DMS79 treated with DMSO at 0.1 percent for 48 hours (cell line): ENCODE measurements at places on chromosomes 3 and 15.

DNA sequence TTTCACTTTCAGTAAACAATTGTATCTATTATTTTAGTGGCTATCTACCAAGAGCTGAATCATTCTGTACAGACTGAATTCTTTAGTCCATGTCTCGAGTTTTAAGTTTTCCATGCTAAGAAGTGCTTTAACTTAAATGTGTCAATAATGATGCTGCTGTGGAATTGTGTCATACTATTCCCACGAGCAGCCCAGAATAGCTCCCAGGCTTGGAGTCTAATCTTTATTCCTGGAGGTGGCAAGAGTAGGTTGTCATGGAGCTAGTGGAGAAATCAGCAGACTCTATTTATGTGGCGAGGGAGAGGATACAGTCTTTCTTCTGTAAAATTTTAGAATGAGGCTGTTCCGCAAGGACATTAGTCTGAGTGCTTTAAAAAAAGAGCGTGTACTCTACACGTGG lies 207.2 kb downstream of the ROBO2 start:
- no peak for DNase-seq

DNA sequence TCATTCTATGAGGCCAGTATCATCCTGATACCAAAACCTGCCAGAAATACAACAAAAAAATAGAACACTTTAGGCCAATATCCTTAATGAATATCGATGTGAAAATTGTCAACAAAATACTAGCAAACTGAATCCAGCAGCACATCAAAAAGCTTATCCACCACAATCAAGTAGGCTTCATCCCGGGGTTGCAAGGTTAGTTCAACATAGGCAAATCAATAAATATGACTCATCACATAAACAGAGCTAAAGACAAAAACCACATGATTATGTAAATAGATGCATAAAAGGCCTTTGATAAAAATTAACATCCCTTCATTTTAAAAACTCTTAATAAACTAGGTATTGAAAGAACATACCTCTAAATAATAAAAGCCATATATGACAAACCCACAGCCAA lies 403.2 kb upstream of the AZI2 start:
- DNase-seq, result no peak

DNA sequence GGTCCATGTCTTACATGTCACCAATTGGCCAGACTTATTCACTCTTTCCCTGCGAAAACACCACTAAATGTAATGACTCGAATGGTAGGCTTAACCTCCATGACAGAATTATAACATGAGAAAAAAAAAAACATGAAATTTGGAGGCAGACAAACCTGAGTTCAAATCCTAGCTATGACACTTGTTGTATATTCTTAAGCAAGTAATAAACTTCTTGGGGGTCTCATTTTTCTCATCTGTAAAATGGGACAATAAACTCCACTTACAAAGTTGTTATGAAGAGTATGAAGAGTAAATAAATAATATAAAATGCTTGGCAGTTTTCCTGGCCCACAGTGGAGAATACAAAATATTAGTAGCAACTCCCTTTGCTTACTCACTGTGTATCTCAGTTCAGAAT lies 11.4 kb upstream of the EIF1B start:
- no peak for DNase-seq

DNA sequence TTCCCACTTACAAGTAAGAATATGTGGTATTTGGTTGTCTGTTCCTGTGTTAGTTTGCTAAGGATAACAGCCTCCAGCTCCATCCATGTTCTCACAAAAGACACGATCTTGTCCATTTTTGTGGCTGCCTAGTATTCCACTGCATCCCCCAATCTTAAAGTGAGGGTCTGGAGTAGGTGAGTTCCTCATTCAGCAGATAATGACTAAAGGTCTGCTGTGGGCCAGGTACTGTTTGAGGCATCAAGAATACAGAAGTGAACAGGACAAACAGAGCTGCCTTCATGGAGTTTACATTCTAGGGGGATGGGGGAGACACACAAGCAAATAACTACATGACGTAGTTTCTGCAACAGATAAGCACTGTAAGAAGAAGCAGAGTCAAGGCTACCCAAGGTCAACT lies 24.3 kb downstream of the MKRN2OS start:
- no peak for DNase-seq

GRCh38 chr3:159804726-159805410 lies 183.8 kb upstream of the IL12A start:
- DNase-seq, result peak; percentile 81

DNA sequence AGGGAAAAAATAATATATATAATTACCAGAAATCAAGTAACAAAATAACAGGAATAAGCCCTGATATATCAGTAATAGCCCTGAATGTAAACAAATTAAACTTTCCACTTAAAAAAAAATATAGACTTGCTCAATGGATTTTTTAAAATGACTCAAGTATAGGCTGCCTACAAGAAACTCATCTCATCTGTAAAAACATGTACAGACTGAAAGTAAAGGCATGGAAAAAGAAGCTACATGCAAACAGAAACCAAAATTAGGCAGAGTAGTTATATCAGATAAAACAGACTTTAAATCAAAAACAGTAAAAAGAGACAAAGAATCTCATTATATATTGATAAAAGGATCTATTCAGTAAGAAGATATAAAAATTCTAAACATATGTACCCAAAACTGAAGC lies 82.4 kb upstream of the STT3B start:
- no peak for DNase-seq

- DNase-seq, result no peak
Observed at GRCh38 chr3:42183991-42184632, 81.9 kb downstream of the CCK start.

DNA sequence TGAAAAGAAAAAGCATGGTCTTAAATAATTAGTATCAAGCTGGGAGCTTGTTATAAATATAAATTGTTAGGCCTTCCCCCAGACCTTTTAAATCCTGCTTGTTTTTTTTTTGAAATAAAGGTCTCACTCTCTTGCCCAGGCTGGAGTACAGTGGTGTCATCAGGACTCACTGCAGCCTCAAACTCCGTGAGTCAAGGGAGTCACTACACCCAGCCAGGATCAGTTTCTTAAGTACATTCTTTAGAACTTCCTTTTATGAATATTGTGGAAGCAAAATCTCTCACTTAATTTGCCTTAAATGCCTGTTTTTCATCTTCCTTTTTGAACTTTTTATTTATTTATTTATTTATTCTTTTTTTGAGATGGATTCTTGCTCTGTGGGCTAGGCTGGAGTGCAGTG lies 20.8 kb upstream of the DENND4A start:
- no peak for DNase-seq

- no peak for DNase-seq
Observed at GRCh38 chr3:172396400-172396799, 51.9 kb downstream of the GHSR start.

DNA sequence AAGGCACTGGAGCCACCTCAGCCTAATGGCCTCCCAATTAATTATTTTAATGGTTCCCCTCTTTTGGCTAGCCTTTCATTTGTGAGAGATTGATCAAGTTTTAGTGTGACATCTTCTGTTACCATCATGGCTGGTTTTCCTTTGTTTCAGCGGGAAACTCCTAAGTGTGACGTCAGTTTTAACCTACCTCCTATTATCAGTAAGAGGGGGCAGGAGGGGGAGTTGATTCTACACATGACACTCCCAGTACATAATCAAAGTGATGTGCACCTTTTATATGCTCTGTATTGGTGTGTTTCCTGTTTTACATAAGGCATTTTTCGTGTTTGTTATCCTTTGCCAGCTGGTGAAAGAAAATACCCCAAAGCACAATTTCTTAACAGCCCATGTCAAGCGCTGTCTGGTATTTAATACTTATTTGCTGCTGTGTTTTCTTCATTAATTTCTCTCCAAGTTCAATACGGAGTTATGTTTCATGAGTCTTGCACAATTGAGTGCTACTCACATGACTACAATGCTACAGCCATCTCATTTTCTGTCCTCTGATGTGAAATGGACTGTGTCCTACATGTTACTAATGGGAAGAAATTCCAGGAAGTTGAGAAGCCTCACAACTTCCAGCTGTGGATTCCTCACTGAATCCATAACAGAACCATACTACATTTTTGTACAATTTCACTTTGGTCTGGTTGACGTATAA lies 52.2 kb upstream of the POLR2M start:
- DNase-seq, result peak; percentile 44

DNA sequence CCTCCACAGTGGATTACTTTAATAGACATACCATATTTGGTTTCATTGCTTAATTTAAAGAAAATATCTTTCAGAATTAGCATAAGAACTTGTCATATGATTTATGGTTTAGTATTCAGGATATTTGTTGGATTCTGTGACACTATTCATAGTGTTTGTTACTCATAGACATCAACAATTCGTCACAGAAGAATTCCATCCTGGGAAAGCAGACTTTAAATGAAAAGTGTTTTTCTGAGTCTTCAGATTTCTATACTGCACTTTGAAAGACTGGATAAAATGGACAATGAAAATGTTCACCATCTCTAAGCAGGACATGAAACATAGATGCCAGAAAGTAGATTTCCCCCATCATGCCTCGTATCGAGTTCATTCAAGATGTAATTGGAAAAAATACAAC lies 435.6 kb upstream of the ONECUT1 start:
- DNase-seq, result no peak

- no peak for DNase-seq
Observed at GRCh38 chr3:180631317-180631716, 29.4 kb downstream of the TTC14 start.

DNA sequence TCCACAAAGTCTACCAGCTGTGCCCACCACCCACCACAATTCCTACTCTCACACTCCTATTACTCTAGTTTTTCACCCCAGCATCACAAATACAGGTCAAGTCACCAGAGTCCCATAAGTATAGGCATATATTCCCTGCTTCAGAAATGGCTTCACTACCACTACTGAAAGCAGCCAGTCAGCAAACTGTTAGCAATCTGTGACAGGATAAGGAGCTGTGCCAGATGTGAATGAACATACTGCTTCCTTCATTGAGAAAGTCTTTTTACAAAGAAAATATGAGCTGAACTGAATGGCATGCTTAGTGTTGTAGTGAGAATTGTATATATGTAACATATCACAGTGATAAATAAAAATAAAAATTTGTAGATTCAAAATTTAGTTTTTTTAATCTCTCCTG lies 76.8 kb downstream of the C3orf85 start:
- DNase-seq, result no peak

DNA sequence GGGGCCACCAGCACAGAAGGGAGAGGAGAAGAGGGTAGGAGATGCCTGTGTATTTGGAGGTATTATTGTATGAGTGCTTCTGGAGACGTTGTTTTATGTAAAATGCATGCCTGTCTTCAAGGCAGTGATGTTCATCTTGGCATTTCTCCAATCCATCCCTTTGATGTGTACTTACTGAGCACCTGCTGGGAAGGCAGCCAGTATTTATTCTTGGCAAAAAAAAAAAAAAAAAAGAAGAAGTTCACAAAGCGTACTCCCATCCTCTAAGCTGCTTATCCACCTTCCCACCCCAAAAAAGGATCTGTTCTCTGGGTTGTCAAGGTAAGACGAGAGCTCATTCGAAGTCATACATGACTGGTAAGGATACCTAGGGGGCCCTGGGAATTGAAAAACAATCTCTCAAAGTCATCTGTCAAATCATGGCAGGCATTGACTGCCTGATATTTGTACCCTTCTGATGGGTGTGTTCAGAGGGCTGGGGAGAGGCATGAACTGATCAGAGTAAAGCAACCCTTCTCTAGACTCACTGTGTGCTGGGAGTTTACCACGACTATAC lies 30.0 kb upstream of the SLC6A1 start:
- DNase-seq, result peak; percentile 81

- DNase-seq, result no peak
Observed at GRCh38 chr15:74643665-74644204, 28.1 kb downstream of the CLK3 start.

- DNase-seq, result no peak
Observed at GRCh38 chr3:169328471-169328870, 335.0 kb downstream of the MECOM start.

- peak; percentile 60 for DNase-seq
Observed at GRCh38 chr15:53072077-53072476, 281.9 kb upstream of the ONECUT1 start.

GRCh38 chr3:187265461-187265955 lies 26.0 kb downstream of the MASP1 start:
- no peak for DNase-seq

GRCh38 chr3:65658401-65658800 lies 380.3 kb downstream of the MAGI1 start:
- DNase-seq, result no peak

DNA sequence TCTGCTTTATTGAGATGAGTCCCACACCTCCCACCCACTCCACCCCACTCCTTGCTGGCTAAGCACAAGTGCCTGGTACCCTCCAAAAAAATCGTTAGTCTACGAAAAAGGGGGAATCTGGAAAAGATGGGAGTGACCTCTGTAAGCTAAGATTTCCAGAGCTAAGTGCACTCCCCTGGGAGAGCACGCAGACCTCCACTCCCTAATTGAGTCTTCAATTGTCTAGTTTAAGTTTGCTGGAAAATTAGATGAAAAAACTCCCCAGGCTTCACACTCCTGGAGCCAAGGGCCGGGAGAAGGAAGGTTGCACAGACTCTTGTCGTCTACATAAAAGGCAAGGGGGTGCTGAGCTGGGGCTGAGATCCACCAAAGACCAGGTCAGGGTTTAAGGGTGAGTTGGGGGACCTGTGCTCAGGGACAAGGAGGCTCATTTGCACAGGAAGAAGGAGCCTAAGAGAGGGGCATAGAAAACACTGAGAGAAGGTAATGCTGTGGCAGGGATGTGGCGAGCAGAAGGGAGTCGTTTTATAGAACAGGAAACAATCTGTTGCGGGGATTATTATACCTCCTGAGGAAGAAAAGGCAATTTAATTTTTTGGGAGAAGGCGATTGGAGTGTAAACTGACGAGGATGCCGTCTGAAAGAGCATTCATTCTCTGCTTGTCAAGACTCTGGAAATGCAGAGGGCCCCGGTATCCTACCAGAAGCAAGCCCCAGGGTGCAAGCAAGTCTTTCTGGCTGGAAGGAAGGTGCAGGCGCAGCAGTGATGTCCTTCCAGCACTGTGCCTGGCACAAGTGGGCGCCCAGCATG lies 126.5 kb upstream of the DLG1 start:
- no peak for DNase-seq

GRCh38 chr15:80403712-80404056 lies 498 bp upstream of the ARNT2 start:
- DNase-seq, result peak; percentile 7

- DNase-seq, result no peak
Observed at GRCh38 chr3:155262295-155262694, 31.2 kb downstream of the STRIT1 start.

GRCh38 chr3:118380576-118380975 lies 654.1 kb downstream of the IGSF11 start:
- no peak for DNase-seq

DNA sequence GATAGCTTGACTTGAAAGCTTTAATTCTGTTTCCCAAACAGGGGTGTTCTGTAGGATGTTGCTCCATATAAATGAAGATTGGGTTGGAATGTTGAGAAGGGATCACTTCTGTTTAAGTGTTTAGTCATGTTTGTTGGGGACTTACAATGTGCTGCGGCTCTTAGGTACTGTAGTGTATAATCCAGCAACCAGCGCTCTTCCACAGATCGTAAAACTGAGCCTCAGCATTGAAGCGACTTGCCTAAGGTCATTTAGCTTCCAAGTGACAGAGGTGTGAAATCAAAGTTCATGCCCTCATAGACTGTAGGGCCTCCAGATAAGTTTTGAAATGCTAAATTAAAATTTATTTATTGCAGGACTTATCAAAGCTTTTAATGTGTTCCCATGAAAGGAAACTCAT lies 1.8 kb downstream of the MKRN2 start:
- DNase-seq, result no peak
